ENCODE measurements at places on chromosomes 3 and 15. TPM values are rescaled to one million over a fixed set of nuclear protein-coding genes. Genes with fewer than 3 reads are reported as not detected.

DNA sequence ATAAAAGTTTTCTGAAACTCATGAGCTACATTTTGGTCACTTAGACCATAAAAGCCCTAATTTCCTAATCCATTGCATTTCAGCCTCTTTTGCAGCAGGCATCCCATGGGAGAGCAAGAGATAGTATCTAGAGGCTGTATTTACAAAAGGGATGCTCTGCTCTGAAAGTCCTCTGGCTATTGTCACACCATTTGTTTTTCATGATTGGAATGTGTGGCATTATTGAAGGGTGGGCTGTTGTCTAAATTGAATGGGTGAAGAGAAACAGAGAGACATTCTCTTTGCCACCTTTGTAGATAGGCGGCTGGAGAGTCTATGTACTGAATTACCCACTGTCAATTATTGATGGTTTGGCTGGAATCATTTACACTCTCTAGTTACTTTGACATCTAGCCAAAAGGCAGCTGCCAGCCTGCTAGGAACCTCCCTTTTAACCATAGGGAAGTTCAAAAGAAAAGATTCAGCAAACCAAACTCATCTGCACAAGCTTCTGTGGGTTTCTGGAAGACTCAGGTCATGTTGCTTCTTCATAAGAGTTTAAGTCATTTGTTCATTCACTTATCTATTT lies 89.8 kb upstream of the RARB start:
- DNase-seq, result no peak

DNA sequence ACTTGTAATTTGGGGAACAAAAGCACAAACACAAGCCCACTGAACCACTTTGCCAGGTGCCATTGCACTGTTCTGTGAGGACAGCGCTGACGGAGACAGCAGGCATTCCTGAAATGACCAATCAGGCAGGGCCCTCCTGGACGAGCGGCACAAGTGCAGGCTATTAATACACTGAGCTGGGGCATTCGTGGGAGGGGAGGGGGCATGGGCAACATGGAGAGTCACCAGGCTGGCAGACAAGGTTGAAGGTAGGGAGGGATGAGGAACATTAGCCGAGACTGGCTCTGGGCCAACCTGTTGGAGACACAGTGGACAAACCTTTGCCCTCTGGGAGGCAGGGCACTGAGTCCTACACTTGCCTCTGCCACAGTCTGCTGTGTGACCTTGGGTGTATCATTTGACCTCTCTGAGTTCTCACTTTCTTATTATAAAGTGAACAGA lies 45.6 kb downstream of the NOX5 start:
- no peak for DNase-seq

- DNase-seq, result no peak
Observed at GRCh38 chr3:165885558-165886270, 48.5 kb upstream of the BCHE start.

GRCh38 chr15:80480909-80481308 lies 76.7 kb downstream of the ARNT2 start:
- no peak for DNase-seq

DNA sequence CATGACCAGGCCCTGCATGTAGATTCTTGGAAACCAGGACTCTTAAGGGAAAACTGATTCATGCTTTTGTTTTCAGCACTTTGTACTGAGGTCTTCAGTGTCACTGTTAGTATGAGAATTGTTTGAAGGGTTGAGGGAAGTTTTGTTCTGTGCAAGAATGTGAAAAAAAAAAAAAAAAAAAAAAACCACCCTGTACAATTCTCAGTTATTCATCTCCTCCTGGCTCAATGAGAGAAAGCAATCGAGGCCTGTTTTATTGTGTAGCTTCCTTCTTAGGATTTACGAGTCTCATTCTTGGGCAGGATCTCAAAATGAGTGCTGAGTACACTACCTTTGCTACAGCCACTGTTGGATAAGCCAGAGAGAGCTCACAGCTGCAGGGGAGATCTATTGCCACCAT lies 469.5 kb downstream of the CNTN4 start:
- no peak for DNase-seq

GRCh38 chr3:16548721-16549120 lies 35.2 kb upstream of the RFTN1 start:
- no peak for DNase-seq

- no peak for DNase-seq
Observed at GRCh38 chr3:133162670-133163305, 124.6 kb downstream of the TMEM108 start.

- no peak for DNase-seq
Observed at GRCh38 chr3:184346480-184347190, 9.2 kb downstream of the FAM131A start.

DNA sequence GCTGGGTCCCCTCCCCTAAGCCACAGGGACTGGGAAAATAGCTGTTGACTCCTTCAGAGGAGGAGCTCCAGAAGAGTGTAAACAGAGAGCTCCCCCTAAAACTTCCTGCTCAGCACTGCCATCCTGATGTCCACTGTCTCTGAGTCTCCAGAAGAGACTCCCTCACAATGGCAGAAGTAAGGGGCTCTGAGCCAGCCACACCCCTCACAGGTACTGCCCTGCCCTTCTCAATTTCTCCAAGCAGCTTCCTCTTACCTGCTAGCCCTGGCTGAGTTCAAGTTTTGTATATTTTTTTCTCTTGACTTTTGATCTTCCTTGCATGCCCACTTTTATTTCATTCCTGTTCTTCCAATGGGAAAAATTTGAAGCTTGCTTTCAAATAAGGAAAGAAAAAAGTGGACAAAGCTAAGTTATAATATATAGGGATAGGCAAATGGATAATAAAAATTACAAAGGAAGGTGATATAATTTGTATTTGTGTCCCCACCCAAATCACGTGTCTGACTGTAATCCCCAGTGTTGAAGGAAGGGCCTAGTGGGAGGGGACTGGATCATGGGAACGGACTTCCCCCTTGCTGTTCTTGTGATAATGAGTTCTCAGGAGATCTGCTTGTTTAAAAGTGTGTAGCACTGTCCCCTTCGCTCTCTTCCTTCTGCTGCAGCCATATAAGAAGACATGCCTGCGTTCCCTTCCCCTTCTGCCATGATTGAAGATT lies 442.2 kb upstream of the WNT5A start:
- DNase-seq, result no peak

DNA sequence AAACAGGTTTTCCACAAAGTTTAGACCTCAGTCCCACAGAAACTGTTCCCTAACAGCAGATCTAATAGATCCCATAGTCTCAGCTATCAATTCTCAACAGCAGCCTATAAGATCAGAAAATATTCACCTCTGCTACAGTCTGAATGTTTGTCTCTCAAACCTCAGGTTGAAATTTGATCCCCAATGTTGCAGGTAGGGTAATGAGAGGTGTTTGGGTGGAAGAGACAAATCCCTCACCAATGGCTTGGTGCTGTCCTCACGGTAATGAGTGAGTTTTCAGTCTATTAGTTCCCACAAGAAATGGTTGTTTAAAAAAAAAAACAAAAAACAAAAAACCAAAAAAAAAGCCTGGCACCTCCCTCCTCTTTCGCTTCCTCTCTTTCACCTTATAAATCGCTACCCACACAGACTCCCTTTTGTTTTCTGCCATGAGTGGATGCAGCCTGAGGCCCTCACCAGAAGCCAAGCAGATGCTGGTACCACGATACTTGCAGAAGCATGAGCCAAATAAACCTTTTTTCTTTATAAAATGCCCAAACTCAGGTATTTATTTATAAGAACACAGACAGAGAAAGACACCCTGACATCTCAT lies 14.2 kb downstream of the ZNF280D start:
- no peak for DNase-seq

GRCh38 chr3:13323822-13324221 lies 96.3 kb downstream of the NUP210 start:
- no peak for DNase-seq

- no peak for DNase-seq
Observed at GRCh38 chr15:62497356-62497755, 332.3 kb upstream of the C2CD4B start.

GRCh38 chr3:150411546-150411945 lies 3.4 kb downstream of the TSC22D2 start:
- no peak for DNase-seq

GRCh38 chr15:72925661-72926060 lies 126.6 kb upstream of the NEO1 start:
- no peak for DNase-seq

GRCh38 chr3:47772047-47772446 lies 9.6 kb downstream of the SMARCC1 start:
- no peak for DNase-seq

GRCh38 chr3:127424766-127425504 lies 137.1 kb upstream of the PRR20G start:
- no peak for DNase-seq

DNA sequence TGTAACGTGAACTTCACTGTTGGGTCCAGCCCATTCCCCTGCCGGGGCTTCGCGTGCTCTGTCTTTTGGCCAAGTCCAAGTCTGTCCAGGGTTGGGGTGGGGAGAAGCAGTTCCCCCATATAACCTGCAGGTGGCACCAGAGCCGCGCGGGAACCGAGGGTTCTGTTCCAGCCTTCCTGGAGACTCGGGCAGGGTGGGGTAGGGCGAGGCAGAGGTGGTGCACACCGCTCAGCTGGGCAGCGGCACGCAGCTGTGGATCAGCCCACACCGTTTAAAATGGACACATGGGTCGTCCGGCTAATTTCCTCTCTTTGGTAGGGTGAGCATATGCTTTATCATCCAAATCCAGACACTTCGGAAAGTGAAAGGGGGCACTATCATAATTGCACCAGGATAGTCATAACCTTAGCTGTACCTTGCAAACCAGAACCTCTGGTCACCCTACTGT lies 118.1 kb downstream of the TBC1D2B start:
- DNase-seq, result peak; percentile 54

DNA sequence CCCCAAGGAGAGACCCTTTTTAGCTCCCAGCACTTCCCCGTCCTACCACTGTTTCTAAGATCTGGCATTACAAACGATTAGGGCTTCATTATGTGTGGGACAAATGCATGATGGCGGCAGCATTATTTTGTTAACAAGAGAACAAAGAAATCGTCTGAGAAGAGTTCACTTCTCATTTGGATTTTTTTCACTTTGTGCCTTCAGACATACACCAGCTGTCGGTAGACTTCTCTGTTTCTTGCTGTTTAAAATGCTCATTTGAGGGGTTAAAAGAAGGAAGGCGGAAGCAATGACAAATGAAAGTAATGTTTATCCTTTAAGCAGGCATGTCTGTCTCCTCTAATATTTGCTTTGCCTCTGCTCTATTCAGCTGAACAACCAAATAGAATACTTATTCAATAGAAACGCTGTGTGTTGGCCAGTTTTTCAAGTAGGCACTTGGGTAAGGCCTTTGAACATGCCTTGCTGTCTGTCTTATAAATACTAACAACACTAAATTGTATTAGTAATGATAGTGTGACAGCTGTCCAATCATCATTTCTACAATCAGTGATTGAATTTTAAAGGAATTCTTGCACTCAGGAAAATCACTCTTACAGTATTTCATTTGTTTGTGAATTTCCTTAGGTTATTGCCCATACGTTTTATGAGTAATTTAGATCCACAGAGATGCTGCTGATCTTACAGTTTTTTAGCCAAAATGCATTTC lies 382.4 kb downstream of the IL5RA start:
- DNase-seq, result no peak

GRCh38 chr15:67548236-67548852 lies 5.8 kb downstream of the MAP2K5 start:
- no peak for DNase-seq

- no peak for DNase-seq
Observed at GRCh38 chr3:18177271-18177670, 247.9 kb downstream of the SATB1 start.

- DNase-seq, result no peak
Observed at GRCh38 chr15:85318732-85319076, 61.7 kb upstream of the AKAP13 start.

GRCh38 chr3:53805463-53806159 lies 40.6 kb downstream of the CHDH start:
- DNase-seq, result no peak

DNA sequence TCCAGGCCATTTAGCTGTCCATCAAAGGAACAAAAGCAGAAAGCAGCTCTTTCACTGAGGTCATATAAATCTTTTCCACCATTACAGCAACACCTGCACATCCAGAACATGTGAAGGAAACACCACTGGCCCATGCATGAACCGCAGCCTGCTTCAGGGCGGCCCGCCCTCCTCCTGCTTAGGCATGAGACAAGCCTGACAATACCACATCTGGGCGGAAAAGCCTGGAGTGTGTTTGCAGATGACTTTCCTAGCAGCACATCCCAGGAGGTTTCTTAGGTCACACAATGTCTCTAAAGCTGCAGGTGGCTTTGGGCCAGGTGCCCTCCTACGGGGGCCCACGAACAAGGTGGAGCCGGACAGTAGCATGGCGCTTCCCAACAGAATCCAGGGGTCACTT lies 19.6 kb downstream of the CYFIP1 start:
- DNase-seq, result no peak

DNA sequence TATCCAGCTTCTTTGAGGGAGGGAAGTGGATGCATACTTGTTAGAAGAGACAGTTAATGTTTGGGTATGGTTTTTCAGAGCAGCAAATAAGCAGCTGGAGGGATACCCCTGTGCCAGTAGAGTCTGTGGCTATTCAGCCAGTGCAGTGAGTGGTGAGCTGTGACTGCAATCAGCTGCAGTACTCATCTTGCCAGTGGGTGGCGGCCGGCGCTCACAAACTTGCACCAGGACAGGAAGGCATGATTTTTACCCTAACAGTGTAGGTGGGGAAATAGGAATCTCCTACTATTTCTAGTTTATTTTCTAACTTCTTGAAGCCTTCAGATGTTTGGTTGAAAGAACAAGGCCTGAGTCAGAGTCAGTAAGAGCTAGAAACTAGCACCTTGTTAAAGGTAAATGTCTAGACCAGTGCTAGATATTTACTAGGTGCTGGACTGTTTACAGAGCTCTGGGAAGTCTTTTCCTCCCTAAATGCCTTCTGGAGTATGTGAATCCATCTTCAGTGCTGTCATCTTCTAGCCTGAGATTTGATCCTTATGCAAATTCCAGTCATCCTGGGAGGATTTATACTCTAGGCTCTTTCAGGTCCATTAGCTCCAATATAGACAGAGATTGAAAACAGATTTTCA lies 23.6 kb downstream of the TIMP4 start:
- peak; percentile 50 for DNase-seq

DNA sequence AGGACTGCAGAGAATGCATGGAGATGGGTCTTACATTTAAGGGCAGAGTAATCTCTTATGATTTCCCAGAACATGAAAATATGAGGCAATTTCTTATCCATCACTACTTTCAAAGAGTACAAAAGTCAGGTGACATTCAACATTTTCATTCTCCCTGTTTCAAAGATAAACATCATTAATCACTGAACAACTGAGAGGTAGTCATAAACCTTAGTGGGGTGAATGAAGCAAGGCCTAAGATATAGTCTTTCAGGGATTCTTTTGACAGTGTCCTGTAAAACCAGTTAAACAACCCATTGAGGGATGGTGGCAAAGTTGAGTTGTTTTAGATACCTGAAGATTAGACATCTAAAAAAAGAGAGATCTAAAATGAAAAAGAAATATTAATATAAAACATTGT lies 271.6 kb upstream of the CBLB start:
- no peak for DNase-seq

The GOLGA6D gene
- 0.19 TPM for total RNA-seq

The SRGAP3 gene
- total RNA-seq, result 1.4 TPM

The GPR62 gene
- total RNA-seq, result not detected

The C3orf85 gene
- total RNA-seq, result not detected

The SCAANT1 gene
- total RNA-seq, result not detected

The ROBO2 gene
- total RNA-seq, result not detected

The VGLL4 gene
- total RNA-seq, result 23.0 TPM

The PIF1 gene
- total RNA-seq, result 0.34 TPM

The ROPN1 gene
- total RNA-seq, result not detected

The CFAP161 gene
- total RNA-seq, result not detected

The ONECUT1 gene
- not detected for total RNA-seq

The RASGRF1 gene
- 0.08 TPM for total RNA-seq

The PLSCR4 gene
- 0.42 TPM for total RNA-seq

The PDCD10 gene
- total RNA-seq, result 42.2 TPM

The FETUB gene
- not detected for total RNA-seq

The CCR3 gene
- total RNA-seq, result not detected

The GOLGA8J gene
- total RNA-seq, result 0.30 TPM

The SLC9C1 gene
- not detected for total RNA-seq
